ENCODE measurements at places on chromosomes 12 and 14.

DNA sequence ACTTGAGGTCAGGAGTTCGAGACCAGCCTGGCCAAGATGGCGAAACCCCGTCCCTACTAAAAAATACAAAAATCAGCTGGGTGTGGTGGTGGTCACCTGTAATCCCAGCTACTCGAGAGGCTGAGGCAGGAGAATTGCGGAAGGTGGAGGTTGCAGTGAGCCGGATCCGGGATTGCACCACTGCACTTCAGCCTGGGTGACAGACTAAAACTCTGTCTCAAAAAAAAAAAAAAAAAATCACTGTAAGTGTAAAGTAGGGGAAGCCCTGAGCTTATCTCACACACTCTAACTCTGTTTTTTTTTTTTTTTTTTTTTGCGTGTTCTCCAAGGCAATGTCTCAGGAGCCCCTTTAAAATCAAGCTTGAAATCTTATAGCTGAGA lies 421 bp upstream of the RBMS2 start:
- DNase-seq, result no peak

DNA sequence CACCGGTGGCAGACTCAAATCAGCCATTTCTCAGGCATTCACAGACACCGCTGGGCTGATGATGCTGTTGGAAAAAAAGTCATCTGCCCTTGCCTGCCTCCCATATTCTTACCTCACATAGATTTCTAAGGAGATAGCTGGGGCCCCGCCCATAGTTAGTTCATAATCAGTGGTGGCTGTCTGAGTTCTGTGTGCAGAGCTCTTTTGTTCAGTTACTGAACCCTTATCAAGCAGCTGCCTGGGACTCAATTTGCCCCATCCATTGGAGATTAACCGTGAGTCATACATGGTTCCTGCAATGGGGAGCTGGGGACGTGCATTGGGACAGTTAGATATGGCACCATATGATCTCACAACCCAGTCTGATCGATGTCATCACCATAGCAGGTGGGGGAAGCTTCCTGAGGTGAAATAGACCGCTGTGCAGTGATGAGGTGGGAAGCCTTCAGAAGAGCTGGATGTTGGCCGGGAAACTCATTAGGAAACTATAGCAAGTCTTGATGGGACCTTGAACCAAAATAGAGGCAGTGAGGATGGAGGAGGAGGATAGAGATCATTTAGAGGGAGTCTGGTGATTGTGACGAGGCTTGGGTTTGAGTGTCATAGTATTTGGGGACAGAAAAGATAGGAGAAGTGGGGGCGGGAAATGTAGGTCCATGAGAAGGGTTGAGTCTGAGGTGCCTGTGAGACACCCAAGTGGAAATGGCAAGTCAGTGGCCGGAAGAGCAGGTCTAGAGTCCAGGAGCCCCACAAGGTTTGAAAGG lies 147.8 kb downstream of the GCH1 start:
- DNase-seq, result no peak

DNA sequence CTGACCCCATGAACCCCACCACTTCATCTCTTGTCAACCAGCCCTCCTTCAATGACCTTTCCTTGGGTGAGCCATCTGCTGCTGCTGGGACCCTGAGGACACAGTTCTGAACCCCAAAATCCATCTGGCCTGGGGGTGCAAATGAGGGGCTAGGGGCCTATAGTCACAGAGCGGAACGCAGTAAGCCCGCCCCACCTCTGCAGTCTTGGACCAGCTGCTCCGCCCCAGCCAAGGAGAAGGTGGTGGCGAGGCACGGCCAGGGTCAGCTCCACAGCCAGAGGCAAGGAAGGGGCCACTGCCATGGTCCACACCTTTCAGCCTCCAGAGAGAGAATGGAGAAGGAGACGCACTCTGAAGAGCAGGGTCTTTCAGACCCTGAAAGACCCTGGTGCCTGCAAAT lies 5.1 kb downstream of the TMEM179 start:
- DNase-seq, result no peak

DNA sequence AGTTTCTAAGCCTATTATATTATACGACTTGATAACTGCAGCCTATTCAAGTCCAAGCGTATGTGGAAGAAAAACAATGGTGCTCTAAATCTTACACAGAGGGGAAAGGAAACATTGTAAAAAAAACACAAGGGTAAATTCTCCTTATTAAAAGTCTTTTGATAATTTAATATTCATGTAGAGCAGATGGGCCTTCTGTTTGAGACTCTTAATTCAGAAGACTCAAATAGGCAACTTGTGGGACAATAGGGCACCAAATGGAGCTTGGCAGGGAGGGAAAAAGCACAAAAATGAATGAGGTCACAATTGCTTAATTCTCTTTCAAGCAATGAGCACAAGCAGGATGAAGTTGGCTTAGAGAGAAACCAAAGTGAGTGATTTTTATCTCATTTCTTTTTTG lies 159.4 kb downstream of the NELL2 start:
- no peak for DNase-seq

DNA sequence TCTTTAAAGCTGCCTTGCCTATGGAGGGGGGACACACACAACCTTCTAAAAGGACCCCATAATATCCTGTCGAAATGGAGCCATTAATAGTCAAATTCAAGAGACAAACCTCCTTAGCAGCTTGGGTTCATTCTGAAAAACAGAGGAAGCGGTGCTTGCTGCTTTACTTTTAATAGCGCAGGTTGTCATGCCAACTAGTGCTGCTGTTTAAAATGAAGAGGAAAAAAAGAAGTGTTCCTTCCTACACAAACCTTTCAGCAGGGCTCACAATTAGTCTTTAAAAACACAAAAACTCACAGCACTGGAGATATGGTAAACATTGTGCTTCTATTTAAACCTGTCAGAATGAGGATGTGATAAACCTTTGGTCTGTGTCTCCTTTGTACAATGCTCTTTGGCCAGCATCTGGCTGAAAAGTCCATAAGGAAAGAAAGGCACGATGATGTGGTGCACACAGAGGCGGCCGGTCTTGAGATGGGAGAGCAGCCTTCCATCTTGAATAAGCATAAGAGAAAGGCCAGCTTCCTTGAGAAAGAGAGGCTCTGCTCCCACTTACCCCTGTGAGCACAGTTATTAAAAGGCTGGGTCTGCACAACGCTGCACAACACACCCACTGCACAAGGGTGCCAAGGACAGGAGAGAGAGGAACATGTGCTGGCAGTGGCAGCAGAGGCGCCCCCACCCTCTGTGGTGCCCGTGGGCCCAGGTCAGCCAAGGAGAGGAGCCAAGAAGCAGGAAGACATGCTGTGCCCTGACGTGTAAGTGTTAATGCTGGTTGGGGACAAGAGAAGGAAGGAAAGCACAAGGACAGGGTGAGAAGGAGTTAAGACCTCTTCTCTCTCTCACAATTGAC lies 144.6 kb downstream of the TTC7B start:
- peak; percentile 19 for DNase-seq

DNA sequence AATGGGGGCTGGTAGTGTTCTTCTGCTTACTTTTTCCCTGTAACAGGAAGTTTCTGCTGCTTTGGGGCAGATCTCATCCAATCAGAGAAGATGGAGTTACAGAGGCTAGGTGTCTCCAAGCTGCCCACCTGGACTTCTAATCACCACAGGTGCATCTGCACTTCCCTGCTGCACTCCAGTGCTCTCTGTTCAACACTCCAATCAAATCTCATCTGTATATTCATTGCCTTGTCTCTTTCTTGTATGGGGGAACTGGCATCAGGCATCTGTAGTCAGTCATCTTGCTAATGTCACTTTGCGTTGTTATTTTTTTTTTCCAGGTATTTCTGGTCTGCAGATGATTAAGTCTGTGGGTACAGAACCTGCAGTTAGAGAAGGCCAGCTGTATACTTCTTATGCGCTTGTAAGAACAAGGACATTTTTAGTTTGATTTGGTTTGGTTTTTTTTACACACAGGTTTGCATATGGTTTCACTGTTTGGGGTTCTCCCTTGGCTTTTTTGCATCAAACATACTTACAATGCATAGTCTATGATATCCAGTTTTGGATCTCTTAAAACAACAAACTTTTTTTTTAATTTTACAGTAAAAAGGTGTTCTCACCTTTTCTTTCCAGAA lies 116.0 kb downstream of the METTL25 start:
- DNase-seq, result no peak

DNA sequence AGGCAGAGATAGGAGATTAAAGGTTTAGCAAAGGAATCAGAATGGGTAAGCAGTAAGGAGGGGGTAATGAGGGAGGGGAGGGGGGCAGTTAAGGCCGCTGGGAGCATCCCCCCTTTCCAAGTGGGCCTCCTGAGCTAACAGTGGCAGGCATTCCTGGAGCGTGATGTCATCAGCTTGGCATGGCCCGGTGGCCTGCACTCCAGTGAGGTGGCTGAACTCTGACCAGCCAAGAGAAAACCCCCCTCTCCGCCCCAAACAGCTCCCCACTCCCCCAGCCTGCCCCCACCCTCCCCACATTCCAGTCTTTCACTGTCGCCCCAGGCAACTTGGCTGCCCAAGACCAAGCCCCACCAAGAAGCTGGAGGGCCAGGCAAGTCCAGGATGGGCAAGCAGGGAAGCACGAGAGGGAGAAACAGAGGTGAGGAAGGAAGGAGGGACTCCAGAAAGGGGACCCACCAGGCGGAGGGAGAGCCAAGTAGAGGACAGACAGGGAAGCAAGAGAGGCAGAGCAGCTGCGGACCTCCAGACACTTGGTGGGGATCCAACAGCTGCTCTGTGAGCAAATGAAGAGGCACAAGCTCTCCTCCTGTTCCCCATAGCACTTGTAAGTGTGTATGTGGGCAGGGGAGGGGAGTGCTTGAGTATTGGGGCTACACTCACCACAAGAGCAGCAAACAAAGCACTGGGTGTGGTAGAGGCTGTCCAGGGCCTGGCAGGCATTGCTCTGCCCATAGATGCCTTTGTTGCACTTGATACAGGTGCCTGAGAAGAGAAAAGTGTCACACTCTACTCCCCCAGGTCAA lies 4.5 kb downstream of the AJUBA start:
- no peak for DNase-seq

DNA sequence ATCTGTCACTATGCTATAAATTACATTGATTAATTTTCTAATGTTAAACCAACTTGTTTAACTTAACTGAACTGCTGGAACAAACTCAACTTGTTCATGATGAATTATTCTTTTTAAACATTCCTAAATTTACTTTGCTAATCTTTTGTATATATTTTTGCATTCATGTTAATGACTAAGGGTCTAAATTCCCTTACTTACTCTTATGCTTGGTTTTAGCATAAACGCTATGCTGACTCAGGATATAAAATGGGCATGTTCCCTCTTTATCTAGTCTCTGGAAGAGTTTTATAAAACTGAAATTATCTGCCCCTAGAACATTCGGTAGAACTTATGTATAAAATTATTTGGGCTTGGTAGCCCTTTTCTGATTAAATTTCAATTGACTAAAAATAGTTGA lies 342.8 kb upstream of the DIO2 start:
- DNase-seq, result no peak

DNA sequence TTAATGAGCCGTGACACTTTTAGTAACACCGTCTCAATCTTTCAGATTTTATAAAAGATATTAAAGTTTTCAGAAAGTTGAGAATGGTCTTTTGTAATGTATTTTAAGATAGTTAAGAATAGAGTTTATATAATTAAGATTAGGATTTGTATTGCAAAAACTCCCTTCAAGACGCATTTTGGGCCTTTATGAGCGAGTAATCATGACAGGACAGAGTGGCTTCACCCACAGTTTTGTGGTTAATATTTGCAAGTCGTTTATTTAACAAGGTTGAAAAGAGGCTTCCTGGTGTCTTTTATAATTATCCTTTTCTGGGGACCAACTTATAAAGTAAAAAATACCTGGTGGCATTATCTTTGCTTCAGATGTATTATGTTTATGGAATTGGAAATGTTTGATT lies 44.0 kb downstream of the TRAF3 start:
- DNase-seq, result no peak

- DNase-seq, result no peak
Observed at GRCh38 chr12:132247718-132248452, 81.5 kb downstream of the GALNT9 start.

DNA sequence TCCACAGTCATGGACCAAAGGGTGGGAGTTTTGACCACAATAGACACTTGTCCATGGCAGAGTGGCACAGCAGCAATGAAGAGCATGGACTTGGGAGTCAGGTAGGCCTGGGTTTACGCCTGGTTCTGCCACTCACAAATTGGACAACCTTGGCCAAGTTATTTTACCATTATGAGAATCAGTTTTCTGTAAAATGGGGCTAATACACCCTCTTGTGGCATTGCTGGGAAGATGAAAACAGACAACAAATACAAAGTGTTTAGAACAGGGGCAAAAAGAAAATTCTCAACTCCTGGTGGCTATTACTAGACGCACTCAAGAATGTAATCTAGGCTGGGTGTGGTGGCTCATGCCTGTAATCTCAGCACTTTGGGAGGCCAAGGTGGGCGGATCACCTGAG lies 2.6 kb downstream of the C12orf43 start:
- DNase-seq, result no peak

- no peak for DNase-seq
Observed at GRCh38 chr12:88417531-88417930, 162.7 kb downstream of the KITLG start.

GRCh38 chr12:51262758-51263177 lies 7.4 kb downstream of the SMAGP start:
- DNase-seq, result no peak

DNA sequence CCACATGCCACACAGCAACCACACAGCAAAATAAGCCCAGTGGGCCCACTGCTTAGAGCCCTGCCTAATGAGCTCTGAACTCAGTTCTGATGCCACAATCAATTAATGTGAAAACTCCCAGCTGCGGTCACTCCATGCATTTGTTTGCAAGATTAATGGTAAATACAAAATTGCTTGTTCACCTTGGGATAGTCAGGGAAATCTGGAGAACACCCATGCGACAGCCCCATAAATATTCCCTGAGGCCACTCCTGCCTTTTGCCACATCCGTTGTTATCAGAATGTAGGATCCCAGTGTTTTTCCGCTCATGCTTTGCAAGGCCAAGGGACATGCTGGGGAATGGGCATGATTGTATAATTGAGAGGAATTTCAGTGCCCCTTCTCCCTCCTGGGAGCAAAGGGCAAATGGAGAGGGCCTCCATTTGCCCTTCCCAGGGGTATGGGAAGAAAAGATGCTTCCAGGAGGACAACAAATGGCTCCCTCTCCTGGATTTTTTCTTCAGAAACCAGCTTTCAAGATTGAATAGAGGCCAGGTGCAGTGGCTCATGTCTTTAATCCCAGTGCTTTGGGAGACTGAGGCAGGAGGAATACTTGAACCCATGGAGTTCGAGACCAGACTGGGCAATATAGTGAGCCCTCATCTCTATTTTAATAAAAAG lies 30.8 kb upstream of the CMKLR1 start:
- DNase-seq, result no peak

DNA sequence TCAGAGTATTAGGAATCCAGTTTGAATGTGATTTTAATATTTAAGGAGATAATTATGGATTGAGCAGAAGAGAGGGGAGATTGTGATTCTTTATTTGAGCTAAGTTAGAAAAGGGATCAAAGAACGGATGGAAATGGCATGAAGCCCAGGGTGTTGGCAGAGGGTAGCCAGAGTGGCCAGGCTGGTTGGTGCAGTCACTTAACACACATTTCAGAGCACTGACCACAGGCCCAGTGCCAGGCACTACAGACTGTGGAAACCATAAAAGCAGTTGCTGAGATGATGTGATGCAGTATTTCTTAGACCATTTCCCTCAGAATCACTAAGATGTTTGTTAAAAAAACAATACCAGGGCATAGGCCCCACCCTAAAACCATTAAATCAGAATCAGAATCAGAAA lies 167.7 kb upstream of the AMIGO2 start:
- DNase-seq, result no peak

GRCh38 chr12:127542391-127542790 lies 724.6 kb upstream of the TMEM132C start:
- DNase-seq, result no peak

GRCh38 chr14:38168416-38168815 lies 39.3 kb upstream of the SSTR1 start:
- no peak for DNase-seq

- no peak for DNase-seq
Observed at GRCh38 chr12:107399046-107399445, 286.6 kb upstream of the PWP1 start.

GRCh38 chr12:90953956-90954421 lies 987 bp downstream of the CCER1 start:
- DNase-seq, result peak; percentile 27
